ENCODE measurements at places on chromosomes 12 and 14. TPM values are rescaled to one million over a fixed set of nuclear protein-coding genes. Genes with fewer than 3 reads are reported as not detected.

DNA sequence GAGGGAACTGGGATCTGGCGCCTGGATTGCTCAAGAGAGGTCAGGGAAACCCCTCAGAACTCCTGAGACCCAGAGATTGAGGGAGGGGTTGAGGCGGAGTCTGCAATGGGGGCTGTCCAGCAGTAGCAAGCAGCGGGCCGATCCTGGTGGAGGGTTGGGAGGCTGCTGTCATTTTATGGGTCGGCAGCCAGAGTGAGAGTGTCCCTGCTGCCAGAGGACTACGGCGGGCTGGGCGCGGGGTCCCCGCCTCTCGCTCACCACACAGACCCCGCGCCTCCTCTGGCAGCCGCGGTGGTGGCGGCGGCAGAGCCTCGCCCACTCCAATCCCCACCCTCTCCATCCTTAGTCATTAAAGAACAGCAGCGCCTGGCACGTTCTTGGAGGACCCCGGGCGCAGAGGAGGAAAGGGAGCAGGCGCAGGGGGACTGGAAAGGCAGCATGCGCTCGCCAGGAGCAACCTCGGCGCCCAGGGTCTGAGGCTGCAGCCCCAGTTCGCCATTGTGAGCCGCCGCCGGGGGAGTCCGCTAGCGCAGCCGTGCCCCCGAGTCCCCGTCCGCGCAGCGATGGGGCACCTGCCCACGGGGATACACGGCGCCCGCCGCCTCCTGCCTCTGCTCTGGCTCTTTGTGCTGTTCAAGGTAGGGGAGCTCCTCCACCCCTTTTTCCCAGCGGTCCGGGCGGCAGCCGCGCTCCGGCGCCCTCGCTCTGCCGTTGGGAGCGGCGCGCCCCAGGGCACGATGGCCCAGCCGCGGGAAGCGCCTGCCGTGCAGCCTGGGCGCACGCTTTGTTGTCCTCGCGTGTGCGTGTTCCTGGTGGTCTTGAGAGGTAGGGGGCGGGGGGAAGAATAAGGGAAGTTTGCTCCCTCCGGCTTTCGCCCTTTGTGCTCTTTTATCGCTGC, at the start of gene PTPRO:
Gene PTPRO (plus strand): TSS at position 345 of the 898 bp plus-strand sequence.
- no peak for DNase-seq
- H3K4me1 ChIP-seq, result no peaks in the 10 kb centered on the region
- H3K27ac ChIP-seq, result no peak within 1 kb of the TSS
- H3K4me3 ChIP-seq, result no peak within 1 kb of the TSS
- peaks cover 3% of the 10 kb centered on the region for H3K27me3 ChIP-seq
- H3K36me3 ChIP-seq, result no peaks in the 10 kb centered on the region

DNA sequence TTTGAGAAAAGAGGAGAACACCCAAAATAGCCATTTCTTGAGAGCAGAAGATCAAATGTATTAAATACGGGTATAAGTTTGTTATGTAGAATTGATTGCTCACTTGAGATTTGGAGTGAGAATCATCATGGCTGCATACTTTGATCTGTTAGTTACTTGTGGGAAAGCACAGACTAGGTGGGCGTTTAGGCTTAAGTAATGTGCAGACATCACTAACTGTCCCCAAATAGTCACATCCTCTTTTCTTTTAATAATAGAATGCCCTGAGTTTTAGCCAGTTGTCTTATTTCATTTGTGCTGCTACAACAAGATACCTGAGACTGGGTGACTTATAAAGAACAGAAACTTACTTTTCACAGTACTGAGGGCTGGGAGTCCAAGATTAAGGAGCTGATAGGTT, 14.3 kb upstream of the GTF2A1 start:
- no peak overlapping the region for H3K4me3 ChIP-seq
- H3K27me3 ChIP-seq, result no peaks in the 10 kb centered on the region
- no peaks in the 10 kb centered on the region for H3K36me3 ChIP-seq
- no peak for DNase-seq
- no peaks in the 10 kb centered on the region for H3K4me1 ChIP-seq

Gene SMOC1
- not detected for total RNA-seq

Gene CNIH1
- 87.1 TPM for total RNA-seq

DNA sequence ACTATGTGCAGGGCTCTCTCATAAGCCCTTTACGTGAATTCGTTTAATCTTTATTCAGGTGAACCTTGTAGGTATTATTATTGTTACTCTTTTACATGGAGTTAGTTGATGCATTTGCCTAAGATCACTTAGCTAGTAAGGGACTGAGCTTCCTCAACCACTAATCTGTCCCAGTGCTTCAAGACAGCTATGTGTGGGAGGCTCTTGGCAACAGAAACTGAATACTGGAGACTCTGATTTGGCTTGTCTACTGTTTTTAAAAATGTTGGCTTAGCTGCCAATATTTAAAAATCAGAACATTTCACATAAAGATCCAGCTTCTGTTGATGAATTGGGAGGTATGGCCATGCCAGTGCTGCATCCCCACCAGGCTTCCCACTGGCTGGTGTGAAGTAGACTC, 6.8 kb downstream of the KNTC1 start:
- no peak for DNase-seq
- H3K27me3 ChIP-seq, result no peaks in the 10 kb centered on the region
- no peak overlapping the region for H3K27ac ChIP-seq
- no peaks in the 10 kb centered on the region for H3K4me1 ChIP-seq

GRCh38 chr12:1330477-1330827, 263.9 kb downstream of the FBXL14 start:
- no peaks in the 10 kb centered on the region for H3K36me3 ChIP-seq
- H3K4me1 ChIP-seq, result no peaks in the 10 kb centered on the region
- no peaks in the 10 kb centered on the region for H3K27me3 ChIP-seq
- no peak overlapping the region for H3K27ac ChIP-seq
- no peak overlapping the region for H3K4me3 ChIP-seq

DNA sequence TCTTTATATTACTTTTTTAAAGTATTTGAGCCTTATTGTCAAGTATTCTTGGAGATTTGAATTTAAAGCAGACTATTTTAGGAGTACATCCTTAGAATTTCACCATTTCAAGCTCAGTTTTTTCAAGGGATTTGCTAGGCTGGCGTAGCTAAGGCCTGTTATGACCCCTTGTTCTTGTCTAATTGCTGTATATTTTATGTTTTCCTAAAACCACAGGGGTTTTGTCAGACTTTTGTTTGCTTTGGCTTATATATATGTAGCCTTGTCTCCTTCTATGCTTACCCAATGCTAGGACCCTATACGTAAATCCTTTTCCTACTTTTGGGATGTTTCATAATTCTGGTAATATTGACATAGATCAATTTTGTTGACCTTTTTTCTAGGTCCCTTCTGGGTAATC, 147.0 kb upstream of the SYT10 start:
- H3K4me3 ChIP-seq, result no peak overlapping the region
- no peaks in the 10 kb centered on the region for H3K4me1 ChIP-seq
- H3K27ac ChIP-seq, result peak overlapping the region; percentile 80
- H3K27me3 ChIP-seq, result no peaks in the 10 kb centered on the region
- no peak for DNase-seq
